ENCODE measurements at places on chromosomes 16 and 17.

DNA sequence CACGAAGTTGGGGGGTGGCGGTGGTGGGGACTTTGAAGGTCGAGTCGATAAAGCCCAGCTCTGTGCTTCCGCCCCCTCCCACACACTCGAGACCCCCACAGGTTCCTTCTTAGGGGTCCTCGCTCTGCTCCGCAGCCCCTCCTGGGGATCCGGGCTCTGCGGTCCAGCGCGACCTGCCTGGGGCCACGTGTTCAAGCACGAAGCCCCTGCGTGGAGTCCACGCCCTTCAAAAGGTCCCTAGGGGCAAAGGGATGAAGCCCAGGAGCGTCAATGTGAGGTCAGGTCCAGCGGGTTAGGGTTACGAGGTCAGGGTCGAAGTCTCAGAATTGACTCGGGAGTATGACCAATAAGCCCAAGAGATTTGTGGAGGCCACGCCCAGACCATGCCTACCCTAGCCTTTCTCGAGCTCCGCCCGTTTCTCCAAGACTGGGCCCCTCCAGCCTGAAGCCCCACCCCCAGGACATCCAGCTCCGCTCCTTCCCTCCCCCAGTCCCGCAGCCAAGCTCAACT, 786 bp upstream of the CACNA1G start:
- no peak for DNase-seq

GRCh38 chr16:57972306-57972705, 1.4 kb upstream of the CNGB1 start:
- DNase-seq, result no peak

GRCh38 chr17:77848257-77848656, 110.2 kb upstream of the TNRC6C start:
- no peak for DNase-seq

GRCh38 chr16:79170555-79171246, 429.8 kb downstream of the MAF start:
- no peak for DNase-seq

GRCh38 chr17:81536299-81537290, 8.4 kb downstream of the FSCN2 start:
- no peak for DNase-seq

DNA sequence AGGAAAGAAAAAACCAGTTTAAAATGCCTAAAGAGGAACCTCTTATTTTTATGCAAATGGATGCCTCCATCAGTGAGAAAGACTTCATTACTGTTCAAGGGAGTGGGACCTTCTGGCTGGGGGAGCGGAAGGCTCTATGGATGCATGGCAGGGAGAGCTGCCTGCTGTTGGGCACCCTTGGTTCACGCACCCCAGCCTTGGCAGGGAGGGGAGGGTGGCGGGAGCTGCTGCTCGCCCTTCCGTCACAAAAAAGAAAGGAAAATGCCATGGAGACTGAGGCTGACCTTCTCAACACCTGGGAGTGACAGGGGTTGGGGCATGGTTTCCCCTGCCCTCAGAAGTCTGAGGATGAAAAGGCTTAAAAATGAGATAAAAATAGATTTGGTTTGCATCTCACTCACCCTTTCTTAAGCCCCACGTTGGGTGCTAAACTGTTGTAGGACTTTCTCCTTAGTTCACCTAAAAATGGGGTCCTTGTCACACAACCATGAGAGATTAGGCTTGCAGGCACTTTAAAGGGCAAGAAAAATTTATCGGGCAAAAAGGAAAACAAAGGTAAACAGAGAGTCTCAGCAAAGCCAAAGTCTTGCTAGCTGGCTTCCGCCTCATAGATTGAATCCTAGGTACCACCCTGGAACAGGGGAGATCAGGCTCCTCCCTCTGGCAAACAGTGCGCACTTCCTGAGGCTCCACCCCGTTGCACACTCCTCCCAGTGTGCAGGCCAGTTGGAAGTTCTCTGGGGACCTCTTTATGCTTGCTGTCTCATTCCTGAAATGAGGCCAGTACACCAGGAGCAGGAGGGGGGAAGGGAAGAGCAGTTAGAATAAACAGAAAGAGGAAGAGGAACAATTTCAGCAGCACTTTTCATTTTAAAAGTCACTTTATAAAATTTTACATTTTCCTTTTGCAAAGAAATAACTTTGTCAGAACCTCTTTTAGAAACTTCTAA, 31.6 kb downstream of the PHKB start:
- no peak for DNase-seq

DNA sequence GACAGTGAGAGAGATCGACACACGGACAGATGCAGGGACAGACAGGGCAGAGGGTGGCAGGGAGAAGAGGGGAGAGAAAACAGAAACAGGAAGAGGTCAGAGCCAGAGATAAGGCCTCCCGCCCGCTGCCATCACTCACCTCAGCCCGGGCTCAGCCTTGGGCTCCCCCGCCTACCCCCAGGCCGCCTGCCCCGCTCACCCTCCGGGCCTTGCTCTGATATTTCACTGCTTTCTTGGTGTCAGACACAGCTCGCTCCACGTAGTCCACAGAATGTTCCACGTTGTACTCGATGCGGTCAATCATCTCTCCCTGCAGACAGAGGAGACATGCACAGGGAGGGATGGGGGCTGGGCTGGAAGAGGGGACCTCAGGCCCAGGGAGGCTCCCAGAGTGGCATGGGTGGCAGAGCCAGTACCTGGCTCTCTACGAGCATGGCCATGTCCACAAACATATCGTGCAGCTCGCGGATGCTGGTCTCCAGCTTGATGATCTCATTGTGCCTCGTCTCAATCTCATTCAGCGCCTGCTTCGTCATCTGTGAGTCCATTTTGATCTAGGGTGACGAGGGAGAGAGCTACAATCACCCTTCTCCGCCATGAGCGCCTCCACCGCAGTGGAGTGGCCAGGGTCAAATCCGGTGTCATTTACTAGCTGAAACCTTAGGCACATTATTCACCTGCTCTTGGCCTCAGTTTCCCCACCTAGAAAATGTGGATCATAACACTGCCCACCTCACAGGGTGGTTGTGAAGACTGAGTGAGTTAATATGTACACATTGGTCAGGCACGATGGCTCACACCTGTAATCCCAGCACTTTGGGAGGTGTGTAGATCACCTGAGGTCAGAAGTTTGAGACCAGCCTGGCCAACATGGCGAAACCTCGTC, 8.2 kb downstream of the HSD3B7 start:
- DNase-seq, result no peak

DNA sequence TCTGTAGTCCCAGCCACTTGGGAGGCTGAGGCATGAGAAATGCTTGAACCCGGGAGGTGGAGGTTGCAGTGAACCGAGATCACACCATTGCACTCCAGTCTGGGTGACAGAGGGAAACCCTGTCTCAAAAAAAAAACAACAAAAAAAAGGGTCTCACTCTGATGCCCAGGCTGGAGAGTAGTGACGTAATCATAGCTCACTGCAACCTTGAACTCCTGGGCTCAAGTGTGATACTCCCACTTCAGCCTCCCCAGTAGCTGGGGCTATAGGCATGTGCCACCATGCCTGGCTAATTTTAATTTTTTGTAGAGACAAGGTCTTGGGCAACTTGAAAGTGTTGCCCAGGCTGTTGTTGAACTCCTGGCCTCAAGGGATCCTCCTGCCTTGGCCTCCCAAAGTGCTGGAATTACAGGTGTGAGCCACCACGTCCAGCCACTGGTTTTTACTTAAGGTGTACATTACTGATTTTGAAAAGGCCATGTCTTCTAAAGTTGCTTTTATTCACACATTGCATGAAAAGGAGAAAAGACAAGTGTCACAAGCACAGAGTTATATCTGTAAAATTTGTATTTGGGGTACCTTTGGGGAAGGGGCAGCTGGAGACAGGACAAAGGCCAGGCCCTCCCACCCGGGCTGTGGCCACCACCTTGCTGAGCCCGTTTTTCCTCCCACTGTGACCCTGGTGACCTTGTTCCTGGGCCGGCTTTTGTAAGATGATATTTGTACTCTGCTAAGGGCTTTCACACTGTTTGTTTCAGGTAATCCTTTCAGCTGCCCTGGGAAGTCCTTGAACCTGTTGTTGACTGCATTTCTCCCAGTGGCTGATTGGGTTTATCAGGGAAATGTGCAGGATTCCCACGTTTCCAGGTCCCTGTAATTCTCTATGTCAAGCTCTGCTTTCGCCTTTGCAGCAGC, 11.5 kb downstream of the GPT2 start:
- no peak for DNase-seq

DNA sequence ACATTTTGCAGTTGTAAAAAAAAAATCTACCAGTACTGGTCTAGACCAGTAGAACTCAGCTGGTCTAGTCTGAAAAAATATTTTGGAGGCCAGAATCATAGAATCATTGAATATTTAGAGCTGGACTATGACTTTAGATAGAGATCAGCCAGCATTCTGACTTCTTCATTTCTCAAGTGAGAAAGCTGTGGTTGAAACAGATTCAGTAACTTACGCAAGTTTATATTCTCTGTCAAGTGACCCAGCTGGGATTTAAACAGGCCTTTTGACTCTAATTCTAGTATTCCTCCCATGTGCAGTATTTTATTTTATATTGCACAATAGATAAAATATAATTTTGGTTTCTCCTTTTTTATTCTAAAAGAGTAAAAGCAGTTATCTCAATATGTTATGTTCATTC, 4.9 kb downstream of the TNRC6A start:
- DNase-seq, result no peak

- no peak for DNase-seq
Measured at GRCh38 chr16:47241061-47241460, 97.3 kb upstream of the NETO2 start.

GRCh38 chr16:73047536-73048291, at the start of gene ZFHX3:
Gene ZFHX3, minus strand, starts transcription at chr16:73048128. Its CDS starts 87,983 bp downstream, at chr16:72960145.
- DNase-seq, result no peak

DNA sequence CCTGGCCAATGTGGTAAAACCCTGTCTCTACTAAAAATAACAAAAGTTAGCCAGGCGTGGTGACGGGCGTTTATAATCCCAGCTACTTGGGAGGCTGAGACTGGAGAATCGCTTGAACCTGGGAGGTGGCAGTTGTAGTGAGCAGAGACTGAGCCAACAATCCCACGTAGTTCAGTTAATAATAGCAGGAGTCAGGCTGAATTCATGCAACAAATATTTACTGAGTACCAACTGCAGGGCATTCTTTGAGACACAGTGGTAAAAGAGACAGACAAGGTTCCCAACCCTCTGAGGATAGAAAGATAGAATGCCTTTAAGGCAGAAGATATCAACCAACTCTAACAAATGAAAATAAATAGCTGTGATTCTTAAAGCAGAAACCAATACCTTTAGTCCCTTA, 39.1 kb downstream of the SPOP start:
- no peak for DNase-seq

DNA sequence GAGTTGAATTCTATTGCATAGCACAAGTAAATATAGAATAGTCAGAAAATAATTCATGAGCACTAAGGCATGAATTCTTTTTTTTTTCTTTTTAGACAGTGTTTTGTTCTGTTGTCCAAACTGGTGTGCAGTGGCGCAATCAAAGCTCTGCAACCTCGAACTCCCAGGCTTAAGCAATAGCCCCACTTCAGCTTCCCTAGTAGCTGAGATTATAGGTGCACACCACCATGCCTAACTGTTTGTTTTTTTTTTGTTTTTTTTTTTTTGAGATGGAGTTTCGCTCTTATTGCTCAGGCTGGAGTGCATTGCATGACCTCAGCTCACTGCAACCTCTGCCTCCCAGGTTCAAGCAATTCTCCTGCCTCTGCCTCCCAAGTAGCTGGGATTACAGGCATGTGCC, 16.6 kb downstream of the TUBD1 start:
- no peak for DNase-seq

DNA sequence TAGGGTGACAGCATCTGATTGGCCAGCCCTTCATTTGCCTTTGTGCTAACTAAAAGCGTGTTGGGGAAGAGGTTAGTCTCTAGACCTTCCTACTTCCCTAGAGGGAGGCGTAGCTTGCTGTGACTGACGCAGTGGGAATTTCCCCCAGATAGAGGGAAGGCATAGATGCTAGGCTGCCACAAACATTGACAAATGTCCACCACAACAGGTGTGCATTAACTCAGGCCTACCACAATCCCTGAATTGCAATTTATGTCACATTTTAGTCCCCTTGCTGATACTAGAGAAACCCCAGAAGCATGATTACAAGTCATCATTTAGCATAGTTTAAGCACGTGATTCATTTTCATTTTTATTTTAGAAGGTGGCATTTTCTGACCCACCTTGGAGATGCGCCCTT, 76.3 kb upstream of the WSB1 start:
- no peak for DNase-seq

- no peak for DNase-seq
Measured at GRCh38 chr16:51012396-51012795, 138.7 kb downstream of the SALL1 start.

DNA sequence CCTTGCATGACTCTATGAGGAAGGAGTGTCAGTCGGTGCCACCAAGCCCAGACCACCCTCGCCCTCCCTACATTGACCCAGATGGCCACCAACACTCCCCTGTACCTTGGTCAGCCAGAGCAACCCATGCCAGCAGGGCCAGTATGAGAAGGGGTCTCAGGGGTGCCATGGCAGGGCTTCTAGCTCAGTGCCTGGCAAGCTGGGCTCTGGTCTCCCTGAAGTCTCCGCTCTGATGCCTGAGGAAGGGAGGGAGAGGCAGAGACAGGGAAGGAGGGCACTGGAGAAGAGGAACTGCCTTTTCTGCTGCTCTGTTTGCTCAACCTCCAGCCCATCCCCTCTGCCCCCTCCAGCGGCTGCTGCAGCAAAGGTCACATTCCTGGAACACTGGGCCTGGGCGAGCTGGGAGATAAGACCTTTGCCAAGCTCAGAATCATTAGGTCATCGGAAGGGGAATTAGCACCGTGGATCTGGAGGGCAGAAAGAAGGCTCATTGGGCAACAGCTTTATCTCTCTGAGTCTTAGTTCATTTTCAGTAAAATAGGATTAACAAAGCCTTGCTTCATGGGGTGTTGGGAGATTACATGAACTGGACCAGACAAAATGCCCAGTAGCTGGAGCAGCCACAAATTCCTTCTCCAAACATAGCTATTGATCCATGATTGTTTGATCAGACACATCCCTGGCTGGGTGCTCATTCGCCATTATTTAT, at the start of gene VTN:
Gene VTN, minus strand, starts transcription at position 273 of the 709 bp plus-strand sequence. Its CDS starts 104 bp downstream, at position 169.
- DNase-seq, result no peak

- no peak for DNase-seq
Measured at GRCh38 chr17:7839190-7839875, 5.3 kb downstream of the KDM6B start.

- no peak for DNase-seq
Measured at GRCh38 chr17:70307430-70308225, 138.3 kb downstream of the KCNJ2 start.

DNA sequence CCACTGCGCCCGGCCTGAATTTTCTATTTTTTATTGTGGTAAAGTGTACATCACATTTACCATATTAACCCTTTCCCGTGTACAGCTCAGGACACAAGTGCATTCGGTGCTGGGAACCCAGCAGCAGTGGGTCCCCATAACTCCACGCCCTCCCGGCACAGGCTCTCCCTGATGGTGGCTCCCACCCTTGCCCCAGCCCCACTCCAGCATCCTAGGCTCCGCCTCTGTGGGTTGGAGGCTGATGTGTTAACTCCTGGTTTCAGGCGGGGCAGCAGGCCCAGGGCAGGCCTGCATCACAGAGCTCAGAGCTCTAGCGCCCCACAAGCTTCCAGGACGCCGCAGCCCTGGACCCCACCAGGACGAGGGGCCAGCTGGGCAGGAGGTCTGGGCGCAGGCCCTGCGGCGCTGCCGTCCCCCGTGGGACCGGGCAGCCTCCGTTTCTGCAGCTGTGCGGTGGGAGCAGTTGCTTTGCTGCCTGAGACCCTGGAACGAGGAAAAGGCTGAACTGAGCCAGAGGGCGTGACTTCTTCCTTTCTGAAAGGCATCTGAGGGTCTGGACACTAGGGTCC, 19.6 kb downstream of the ZFPM1 start:
- DNase-seq, result no peak

Measured in NCI-H1694 (cell line).